Stimulated activated CD4-positive, alpha-beta T cell treated with anti-CD3 and anti-CD28 coated beads, Interleukin-4, amount 100 ng/mL, for 1 hour (primary cell): ENCODE measurements at places on chromosomes 7 and 10.

GRCh38 chr10:60029475-60029874 is 123.1 kb upstream of the CCDC6 start:
- no peak for DNase-seq

DNA sequence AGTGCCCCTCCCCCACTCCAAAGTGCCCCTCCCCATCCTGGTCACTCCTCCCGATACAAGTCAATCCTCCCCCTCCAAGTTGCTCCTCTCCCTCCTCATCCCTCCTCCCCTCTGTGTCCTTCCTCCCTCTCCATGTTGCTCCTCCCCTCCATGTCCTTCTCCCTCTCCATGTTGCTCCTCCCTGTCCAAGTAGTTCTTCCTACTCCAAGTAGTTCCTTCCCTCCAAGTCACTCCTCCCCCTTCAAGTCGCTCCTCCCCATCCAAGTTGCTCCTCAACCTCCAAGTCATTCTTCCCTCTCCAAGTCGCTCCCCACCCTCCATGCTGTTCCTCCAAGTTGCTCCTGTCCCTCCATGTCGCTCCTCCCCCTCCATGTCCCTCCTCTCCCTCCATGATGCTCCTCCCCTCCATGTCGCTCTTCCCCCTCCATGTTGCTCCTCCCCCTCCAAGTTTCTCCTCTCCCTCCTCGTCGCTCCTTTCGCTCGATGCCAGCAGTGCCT is 8.6 kb upstream of the WBP1L start:
- DNase-seq: no peak

DNA sequence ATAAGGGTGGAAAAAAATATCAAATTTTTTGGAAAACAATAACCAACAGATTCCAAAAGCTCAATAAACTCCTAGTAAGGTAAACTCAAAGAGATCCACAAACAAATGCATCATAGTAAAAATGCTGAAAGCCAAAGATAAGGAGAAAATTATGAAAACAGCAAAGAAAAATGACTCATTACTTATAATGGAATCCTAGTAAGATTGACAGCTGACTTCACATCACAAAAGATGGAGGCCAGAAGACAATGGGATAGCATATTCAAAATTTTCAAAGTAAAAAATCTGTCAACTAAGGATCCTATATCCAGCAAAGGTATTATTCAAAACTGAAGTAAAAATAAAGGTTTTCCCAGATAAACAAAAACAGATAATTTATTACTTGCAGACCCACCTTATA is 183.4 kb upstream of the VIPR2 start:
- no peak for DNase-seq

DNA sequence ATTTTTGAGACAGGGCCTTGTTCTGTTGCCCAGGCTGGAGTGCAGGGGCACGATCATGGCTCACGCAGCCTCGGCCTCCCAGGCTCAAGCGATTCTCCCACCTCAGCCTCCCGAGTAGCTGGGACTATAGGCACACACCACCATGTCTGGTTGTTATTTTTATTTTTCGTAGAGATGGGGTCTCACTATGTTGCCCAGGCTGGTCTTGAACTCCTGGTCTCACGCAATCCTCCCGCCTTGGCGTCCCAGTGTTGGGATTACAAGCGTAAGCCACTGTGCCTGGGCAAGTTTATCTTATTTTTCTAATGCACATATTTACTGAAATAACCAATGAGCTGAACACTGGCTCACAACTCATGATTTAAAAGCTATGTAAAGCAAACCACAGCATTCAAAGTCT is 61.9 kb downstream of the FAM171A1 start:
- no peak for DNase-seq

GRCh38 chr10:35422228-35422627 is 85.9 kb downstream of the CCNY start:
- DNase-seq: no peak

DNA sequence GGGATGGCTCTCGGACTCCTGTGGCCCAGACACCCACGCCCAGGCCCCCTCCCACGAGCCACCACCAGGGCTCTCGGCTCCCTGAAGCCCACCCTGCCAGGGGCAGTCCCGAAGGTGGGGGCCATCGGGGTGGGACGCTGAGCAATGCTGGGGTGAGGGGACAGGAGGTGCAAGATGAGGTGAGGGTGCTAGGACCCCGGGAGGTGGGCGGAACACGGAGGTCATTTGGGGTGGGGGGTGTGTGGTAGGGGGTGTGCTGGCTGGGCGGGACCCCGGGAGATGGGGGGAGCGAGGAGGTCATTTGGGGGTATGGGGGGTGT is 17.0 kb upstream of the LFNG start:
- no peak for DNase-seq

DNA sequence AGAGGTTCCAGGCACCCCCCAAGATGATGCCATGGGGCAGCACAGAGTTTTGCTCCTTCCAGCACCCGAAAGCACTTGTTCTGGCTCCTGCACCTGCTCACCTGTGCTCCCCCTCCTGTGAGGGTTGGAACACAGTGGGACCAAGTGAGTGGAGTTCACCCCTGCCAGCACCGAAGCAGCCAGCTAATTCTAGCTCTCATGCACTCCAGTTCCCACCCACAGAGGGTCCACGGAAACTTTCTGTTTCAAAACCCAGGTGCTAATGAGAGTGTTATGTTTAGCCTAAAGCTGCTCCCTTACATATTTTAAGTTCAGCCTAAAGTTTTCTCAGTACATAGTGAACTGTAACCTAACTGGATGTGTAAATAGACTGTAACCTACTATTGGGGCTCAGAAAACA is 42.6 kb upstream of the SLC35G1 start:
- no peak for DNase-seq

DNA sequence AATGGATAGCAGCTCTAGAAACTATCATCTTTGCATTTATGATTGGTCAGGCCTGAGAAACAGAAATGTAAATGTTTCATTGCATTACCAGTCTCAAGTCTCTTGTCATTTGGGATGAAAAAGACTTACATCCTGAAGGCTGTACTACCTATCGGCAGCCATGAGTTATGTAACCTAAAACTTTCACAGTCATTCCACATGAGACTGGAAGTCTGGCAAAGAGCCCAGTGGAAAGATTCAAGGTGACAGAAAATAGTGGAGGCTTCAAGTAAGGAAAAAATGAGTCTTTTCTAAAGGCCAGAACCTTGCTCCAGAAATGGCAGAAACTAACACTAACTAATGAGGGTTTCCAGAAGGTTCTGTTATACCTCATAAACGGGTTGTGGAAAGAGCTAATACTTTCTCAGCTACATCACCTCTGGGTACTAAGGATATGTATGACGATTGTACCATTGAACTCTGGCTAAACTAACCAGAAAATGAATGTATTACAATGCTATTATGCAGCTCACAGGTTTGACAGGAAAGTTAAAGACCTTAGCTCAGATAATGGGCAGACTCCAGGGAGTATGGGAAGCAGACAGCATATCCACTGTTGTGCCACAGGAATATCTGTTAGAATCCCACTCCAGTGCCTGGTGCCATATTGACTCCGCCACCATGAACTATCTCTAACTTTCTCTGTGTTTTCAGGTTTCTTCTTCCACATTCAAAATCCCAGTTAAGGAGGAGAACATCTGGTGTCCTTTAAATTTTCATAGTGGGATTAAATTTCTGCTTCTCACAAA is 41.7 kb upstream of the DYNC1I1 start:
- DNase-seq: no peak

- DNase-seq: peak; percentile 10
Observed at GRCh38 chr10:119616882-119617570, 20.3 kb upstream of the TIAL1 start.

DNA sequence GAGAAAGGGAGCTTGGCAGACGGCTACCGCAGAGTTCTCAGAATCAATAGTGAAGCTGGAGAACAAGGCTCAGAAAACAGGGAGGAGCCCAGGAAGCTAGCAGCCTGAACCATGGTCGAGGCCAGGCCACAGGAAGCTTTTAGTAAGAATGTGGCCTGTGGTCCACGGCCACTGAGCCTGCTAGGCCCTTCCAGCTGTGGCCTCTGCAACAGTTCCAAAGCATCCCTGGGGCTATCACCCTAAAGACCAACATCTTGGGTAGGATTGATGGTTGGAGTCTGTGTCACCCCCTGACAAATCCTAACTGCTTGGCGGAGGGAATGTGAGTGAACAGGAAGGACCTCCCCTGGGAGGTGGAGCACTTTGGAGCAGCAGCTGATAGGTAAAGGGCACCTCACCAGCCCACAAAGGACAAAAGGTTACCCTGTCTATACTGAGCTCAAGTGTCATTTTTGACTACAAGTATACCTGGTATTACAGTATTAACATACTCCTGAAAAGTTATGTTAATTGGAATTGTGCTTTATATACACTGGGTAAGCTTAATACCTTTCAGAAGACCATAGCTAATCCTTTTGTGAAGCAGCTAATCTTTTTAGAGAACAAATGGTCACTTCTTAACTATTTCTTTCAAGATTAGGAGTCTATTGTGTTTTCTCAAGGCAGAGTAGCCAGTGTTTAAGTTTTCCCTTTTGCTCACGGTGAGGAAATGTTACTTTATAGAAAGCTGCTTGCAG is 18.7 kb downstream of the PTPRE start:
- no peak for DNase-seq

GRCh38 chr7:27972276-27972675 is 208.3 kb downstream of the JAZF1 start:
- DNase-seq: no peak

DNA sequence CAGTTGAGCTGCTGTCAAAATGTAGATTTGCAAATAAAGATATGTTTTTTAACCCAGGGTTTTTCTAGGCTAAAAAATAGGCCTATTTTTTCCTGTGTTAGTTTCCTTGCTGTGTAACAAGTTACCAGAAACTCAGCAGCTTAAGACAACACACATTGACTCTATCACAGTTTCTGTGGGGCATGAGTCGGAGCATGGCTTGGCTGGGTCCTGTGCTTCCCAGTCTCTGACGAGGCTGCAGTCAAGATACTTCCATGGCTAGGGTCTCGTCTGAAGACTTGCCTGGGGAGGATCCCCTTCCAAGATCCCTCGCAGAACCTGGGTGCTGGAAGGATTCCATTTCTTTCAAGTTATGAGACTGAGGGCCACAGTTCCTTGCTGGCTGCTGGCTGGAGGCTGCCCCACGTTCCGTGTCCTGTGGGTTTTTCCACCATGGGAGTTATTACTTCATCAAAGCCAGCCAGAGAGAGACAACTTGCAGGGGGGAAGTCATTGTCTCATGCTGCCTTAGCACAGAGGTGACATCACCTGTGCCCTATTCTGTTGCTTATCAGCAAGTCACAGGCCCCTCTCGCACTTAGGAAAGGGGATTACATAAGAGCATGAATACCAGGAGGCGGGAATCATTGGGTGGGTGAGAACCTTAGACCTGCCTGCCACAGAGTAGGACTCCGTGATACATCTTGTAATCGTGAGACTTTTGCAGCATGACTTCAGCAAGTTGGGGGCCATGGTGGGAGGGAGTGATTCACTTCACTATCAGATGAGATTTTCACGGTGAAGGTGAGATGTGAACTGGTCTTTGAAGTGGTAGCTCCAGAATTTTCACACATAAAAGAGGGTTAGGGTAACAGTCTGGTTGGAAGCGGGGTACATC is 77.9 kb downstream of the CCNY start:
- peak; percentile 34 for DNase-seq

DNA sequence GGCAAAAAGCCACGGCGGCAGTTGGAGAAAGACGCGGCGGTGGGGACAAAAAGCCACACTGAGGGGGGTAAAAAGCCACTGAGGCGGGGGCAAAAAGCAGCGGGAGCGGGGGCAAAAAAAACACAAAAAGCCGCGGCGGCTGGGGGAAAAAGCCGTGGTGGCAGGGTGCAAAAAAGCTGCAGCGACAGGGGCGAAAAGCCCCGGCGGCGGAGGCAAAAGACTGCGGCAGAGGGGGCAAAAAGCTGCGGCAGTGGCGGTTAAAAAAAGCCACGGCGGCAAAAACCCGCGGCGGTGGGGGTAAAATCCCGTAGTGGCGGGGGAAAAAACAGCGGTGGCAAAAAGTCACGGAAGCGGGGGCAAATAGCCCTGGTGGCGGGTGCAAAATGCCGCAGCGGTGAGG is 527.3 kb downstream of the ZNF33B start:
- DNase-seq: no peak

DNA sequence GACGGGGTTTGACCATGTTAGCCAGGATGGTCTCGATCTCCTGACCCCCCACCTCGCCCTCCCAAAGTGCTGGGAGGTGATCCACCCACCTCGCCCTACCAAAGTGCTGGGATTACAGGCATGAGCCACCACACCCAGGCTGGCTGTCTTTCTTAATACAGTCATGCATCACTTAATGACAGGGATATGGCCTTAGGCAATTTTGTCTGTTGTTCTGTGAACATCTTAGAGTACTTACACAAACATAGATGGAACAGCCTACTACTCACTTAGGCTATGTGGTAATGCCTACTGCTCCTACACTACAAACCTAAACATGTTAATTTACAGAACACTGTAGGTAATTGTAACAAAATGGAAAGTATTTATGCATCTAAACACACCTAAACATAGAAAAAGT is 106.6 kb upstream of the KCNMA1 start:
- no peak for DNase-seq

DNA sequence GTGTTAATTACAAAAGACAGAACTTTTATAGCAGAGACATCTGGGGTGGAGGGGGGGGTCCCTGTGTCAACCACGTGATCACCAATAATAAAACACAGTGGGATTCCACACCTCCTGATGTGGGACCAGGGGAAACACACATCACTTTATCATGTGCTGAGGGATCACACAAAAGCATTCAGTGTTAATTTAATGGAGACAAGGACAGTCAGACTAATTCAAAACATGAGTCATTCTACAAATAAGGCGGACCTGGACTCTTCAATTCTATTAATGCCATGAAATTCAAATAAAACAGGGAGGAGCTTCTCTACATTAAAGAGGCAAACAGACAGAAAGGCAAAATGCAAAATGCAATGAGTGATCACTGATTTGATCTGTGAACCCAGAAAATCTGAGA is 67.3 kb upstream of the PFKP start:
- DNase-seq: no peak

DNA sequence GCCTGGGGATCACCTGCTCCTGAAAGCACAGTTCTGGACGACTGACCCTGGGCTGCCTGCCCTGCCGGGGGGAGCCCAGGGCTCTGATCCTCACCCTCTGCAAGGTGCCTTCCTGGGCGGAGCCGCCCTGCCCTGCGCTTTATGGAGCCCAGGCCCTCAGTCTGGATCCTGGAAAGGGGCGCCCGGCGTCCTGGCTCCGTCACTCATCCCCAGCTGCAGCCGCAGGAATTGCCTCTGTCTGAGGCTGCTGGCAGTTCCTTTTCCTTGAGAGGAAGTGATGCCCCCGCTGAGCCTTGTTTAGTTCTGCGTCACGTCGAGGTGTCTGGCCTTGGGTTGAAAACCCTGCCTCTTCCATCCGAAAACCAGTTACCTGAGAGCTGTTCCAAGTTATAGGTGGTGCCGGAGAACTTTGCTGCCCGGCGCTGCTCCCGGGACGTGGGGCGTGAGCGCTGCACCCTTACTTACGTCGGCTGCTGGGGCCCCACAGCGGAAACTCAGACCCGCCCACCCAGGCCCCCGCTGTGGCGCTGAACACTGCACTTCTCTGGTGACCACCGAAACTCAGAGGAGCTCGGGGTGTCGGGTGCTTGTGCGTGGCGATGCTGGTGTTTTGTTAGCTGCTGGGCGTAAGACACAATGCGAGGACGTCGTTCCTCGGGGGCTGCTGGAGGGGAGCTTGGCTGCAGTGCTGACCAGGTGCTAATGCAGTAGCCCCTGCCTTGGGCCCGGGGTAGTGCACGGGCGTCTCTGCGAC is 5.4 kb downstream of the MAFK start:
- no peak for DNase-seq

- no peak for DNase-seq
Observed at GRCh38 chr7:139972029-139972428, 90.7 kb downstream of the PARP12 start.
